ENCODE measurements at places on chromosomes 12 and 14. TPM values are rescaled to one million over a fixed set of nuclear protein-coding genes. Genes with fewer than 3 reads are reported as not detected.

DNA sequence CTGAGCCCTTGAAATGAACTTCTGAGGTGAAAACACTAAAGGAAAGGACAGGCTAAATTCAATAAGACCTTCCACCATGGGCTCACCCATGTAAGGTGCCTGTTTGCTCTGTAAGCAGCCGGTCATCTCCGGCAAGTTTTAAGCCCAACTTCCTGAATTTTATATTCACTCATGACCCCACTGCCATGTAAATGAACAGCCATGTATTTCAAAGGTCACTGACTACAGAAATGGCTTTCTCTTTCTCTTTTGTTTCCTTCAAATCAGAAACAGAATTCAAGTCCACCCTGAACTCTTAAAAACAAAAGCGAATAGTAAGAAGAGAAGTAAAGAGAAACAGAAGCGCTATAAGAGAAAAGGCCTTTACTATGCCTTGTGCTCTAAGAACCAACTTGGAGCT is 61.7 kb upstream of the OVCH1 start:
- no peak for DNase-seq

DNA sequence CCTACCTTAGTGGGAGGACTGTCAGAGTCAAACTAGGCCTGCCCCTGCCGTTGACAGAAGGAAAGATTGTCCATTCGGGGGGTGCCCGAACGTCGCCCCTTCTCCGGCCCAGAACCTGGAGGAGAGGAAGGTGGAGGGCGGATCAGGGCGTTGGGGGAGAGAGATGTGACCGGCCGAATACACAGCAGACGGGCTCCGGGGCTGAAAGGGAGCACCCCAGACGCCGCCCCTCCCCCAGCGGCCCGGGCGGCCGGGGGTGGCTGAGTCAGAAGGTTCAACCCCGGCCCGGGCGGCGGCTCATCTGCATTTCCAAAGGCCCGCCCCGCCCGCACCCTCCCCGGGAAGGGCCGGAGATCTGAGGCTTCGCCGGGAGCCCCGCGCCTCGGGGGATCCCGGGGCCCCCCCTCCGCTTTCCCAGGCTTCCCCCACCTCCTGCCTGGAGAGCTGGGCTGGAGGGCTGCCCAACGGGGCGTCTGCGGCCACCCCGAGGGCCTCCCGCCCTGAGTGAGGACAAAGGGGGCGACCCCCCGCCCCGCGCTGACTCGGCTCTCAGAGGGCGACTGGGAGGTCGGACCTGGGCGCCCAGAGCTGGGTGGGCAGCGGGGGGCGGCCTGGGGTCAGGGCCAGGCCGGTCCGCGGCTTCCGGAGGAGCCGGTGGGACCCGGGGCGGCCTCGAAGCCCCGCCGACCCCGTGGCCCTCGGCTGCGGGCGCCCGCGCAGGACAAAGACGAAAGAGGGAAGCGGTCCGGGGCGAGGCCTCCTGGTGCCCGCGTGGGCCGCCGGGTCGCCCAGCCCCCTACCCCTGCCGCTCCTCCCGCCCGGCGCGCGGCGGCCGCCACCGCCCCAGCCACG is 3.7 kb upstream of the SETD1B start:
- DNase-seq: peak; percentile 69

DNA sequence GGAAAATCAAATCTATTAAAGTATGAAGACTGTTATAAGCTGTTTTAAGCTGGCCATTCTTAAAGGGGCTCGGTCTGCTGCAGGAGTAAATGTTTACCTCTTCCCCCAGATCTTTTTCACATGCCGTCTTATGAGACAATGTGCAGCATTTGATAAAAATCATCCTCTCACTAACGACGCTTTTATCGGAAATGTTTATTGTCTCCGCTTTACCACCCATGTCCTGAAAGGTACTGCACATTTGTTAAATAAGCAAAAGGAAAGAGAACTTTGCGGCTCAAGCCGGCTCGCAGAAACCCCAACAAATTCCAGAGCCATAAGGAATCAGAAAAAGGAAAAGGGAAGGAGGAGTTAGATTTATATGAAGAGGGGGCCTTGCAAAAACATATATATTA is 137.8 kb downstream of the HMGA2 start:
- no peak for DNase-seq

- DNase-seq: no peak
These were observed 68.2 kb downstream of the PAH start for GRCh38 chr12:102848832-102849231.

GRCh38 chr12:92432724-92433441 is 269.9 kb upstream of the PLEKHG7 start:
- no peak for DNase-seq

- DNase-seq: peak; percentile 61
These were observed 11.7 kb upstream of the RPS6KL1 start for GRCh38 chr14:74934476-74935359.

DNA sequence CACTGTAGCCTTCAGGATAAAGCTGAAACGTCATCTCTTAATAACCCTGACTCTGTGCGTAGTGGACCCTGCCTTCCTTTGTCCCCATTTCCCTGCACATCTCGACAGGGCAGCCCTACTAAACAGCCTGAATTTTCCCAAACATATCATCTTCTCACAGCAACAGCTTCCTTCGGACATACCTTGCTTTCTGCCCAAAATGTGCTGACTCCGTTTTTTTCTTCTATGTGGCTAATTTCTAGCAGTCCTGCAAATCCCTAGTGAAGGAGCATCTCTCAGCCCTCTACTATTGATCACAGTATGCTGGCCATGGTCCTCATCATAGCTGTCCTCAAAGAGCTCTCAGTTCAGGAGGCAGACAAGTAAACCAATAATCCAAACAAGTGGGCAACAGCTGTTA is 53.1 kb upstream of the PCED1B start:
- DNase-seq: no peak

DNA sequence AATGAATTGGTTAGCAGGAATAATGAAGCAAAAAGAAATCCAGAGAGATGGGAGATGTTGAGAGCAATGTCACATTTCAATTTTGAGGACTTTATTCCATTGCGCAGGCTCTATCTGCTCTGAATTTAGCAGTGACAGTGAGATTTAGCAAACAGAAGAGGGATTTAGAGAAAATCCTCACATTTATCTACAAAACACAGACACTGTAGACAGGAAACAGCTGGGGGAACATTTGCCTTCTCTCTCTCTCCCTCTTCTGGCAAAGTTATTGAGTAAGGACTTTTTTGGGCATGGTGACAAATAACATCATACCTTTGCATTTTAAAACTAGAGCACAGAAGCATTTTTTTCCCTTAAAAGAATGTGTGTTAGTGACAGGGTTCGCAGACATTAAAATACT is at the start of gene IGF1:
IGF1 (minus strand) TSS at position 158 of the 400 bp plus-strand sequence. CDS start 182 bp downstream, outside the sequence.
- DNase-seq: no peak

Gene CAPRIN2
- polyA plus RNA-seq: 15.6 TPM

Gene FAM90A1
- 0.80 TPM for polyA plus RNA-seq

Data from kidney (tissue), 22 donors.